GM12878 (cell line): ENCODE measurements at places on chromosomes 11 and 22.

GRCh38 chr11:112269139-112269538 lies 8.5 kb upstream of the PLET1 start:
- no peak for DNase-seq

GRCh38 chr11:78037056-78037455 lies 14.0 kb upstream of the KCTD14 start:
- no peak for DNase-seq

- no peak for DNase-seq
Observed at GRCh38 chr11:134334796-134335571, 3.2 kb downstream of the GLB1L2 start.

DNA sequence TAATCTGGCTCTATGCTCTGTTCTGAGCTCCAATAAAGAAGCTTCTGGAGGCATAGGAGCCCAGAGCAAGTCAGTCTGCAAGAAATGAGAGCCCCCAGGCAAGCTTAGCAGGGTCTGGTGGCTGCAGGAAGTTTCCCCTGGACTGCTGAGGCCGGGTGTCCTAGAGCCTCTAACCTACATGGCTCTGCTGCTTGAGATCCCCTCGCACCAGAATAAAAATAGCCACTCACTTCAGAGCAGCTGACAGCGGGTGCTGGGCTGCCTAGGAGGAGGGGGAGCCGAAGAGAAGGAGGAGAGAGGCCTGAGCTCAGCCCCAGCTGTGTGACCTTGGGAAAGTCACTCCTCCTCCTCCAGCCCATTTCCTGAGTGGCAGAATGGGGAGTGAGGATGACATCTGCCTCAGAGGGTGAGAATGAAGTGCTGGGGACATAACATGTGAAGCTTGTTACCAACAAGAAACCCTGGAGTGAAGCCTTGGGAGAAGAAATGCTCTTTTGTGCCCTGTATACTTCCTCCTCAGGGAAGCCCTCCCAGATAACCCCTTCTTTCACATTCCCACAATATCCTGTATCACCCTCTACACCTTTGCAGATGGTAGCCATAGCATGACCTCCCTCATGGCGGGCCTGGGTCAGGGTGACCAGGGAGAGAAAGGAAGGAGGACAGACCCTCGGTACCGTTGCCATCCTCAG lies 3.6 kb upstream of the INPP5J start:
- no peak for DNase-seq

DNA sequence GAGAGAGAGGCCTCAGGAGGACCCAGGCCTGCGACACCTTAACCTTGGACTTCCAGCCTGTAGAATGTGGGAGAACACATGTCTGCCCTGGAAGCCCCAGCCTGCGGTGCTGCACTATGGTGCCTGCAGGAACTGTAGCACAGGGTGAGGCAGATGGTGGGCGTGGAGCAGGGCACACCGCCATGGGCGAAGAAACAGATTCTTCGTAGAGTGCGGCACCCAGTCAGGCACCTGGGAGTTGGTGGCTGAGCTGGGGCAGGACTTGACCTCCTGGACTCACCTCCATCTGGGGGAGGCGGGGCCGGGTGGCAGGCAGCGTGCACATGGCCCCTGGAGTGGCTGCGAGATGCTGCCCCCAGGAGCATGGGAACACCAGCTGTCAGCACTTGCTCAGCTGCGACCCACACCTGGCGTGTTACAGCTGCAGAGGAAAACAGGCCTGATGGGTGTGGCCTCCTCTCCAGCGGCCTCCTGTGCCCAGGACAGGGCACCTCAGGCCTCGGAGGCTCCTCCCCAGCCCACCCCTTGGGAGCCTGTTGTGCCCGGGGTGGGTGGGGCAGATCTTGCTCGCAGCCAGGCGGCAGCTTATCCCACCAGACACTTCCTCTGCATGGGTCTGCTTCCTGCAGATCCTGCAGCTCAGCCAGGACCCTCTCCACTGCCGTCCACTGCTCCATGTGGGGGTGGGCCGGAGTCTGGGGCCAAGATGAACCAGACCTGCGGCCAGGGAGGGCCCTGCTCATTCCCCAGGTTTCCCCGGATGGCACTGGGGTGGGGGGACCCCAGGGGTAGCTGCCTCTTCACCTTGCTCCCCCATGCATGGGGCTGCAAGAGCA lies 80.4 kb downstream of the MYEOV start:
- no peak for DNase-seq

- DNase-seq, result no peak
Observed at GRCh38 chr11:69280994-69281393, 13.0 kb upstream of the MYEOV start.

- DNase-seq, result no peak
Observed at GRCh38 chr11:67053896-67054329, 2.7 kb upstream of the RHOD start.
